Stimulated activated CD4-positive, alpha-beta T cell treated with anti-CD3 and anti-CD28 coated beads, Interleukin-1b, Interleukin-23, amount 100 ng/mL, for 4 hours (primary cell): ENCODE measurements at places on chromosomes 4 and X.

- DNase-seq = no peak
These were observed 703 bp downstream of the KCNIP4 start for GRCh38 chr4:21947791-21948346.

DNA sequence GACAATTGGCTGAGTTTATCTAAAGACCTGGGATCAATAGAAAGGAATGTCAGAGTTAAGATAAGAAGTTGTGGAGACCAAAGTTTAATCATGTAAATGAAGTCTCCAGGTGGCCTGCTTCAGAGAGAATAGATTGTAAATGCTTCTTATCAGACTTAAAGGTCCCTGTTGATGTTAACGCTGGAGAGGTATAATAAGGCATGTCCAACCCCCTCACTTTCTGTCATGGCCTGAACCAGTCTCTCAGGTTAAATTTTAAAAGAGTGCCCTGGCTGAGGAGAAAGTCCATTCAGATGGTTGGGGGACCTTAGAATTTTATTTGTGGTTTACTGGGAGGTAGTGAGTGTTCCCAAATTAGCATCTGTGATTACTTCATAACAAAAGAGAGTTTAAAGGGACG is 86.7 kb downstream of the AKAP4 start:
- DNase-seq = no peak

DNA sequence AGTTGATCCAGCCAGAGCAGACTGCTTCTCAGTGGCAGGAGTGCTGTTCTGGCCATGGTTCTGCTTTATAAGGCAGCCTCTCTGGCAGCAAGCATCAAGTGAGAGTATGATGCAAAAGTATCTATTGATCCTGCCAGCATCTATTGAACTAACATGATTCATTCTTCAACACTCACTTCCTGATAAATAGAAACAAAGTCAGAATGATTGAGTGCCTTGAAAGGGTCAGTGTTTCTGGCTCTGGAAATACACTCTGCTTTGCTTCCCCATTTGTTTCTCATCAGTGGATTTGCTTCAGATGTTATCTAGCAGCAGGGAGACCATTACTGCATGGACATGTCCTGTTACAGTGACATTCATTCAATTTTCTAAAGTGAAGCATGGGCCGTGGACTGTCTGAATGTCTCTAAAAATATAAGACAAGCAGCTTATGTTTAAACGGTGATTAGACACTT is 66.2 kb upstream of the FRAS1 start:
- DNase-seq = no peak

DNA sequence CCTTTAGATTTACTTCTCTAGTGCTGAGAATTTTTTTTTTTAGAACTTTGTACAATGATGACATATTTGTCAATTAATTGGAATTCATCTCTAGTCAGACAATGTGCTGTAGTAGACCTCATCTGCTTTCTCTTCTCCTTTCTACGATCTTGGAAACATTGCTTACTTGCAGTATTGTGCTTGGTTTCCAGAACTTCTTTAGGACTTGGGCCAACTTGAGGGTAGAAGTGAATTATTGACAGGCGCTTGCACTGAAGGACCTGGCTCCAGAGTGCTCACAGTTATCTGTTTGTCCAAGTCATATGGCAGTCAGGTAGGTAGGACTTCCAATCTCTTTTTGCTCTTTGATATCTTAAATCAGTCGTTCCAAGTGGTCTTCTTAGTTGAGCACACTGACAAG is 39.6 kb downstream of the FNIP2 start:
- DNase-seq = no peak

DNA sequence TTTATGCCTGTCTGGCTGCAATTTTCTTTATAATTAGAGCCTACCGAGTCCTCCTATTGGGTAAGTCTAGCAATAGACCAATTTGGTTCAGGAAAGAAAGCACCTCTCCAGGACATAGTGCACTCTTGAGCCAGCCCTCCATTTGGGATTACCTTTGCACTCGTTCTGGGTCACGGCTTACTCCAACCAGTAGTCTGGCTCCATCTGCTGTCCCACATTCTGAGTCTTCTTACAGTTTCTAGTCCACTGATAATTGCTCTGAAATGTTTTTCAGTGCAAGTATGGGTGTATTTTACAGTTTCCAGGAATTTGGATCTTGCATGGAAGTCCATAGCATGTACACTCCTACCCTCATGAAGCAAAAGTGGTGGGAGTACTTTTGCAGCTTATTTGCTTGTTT is 34.8 kb upstream of the USP51 start:
- DNase-seq = no peak

GRCh38 chr4:138090150-138090917 is 151.8 kb downstream of the SLC7A11 start:
- DNase-seq = no peak

GRCh38 chr4:76533314-76533713 is 98.3 kb downstream of the SHROOM3 start:
- DNase-seq = no peak

GRCh38 chrX:153379971-153380581 is 21.1 kb downstream of the PNMA6E start:
- no peak for DNase-seq

- DNase-seq = no peak
These were observed 5.1 kb upstream of the MYOZ2 start for GRCh38 chr4:119130365-119131065.

GRCh38 chrX:129846716-129847115 is 3.0 kb upstream of the ZDHHC9 start:
- no peak for DNase-seq

DNA sequence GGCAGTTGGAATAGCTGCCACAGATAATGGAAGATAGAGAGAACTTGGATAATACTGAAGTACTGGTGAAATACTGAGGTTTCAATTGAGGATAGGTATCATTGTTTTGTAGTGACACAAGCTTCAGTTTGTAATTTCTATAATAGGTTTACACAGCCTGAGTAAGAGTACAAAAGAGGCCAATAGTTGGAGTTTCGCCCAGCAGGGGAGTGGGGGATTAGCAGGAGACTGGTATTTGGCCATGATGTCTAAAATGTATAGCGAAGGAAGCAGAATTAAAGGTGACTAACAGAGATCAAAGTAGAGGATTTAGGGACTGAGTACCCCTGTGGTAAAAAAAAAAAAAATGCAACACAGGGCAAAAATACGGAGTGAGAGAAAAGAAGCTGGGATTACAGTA is 129.5 kb downstream of the KCTD8 start:
- DNase-seq = no peak

DNA sequence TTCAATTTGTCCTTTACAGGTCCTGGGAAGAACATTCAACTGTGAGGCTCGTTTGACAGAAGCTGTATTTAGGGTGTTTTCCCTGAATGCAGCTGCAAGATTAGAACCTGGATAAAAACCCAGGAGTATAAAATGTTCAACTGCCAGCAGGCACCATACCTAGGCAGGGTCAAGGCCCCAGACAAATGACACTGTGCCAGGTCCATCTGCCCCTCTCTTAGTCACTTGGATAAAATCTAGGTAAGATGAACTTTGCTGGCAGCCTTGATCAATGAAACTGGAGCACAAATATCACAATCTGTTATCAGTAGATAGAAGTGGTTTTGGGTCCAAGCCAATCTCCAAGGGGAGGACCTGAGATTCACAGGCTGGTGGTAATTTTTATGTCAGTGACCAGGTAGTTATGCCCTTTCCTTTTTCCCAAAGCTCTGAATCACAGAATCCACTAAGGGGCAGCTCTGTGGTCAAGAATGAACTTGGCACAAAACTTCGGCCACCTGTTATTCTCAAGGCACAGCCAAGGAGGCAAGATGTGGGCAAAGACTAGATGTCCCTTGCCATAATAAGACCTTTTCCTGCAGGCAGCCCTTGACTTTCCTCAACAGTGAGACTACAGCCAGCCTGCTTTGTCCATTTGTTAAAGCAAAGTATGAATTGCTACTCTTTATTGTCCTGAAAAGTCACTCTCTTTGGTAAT is 501.0 kb downstream of the PPARGC1A start:
- DNase-seq = no peak

GRCh38 chr4:4332529-4332928 is 42.5 kb downstream of the ZBTB49 start:
- DNase-seq = no peak

DNA sequence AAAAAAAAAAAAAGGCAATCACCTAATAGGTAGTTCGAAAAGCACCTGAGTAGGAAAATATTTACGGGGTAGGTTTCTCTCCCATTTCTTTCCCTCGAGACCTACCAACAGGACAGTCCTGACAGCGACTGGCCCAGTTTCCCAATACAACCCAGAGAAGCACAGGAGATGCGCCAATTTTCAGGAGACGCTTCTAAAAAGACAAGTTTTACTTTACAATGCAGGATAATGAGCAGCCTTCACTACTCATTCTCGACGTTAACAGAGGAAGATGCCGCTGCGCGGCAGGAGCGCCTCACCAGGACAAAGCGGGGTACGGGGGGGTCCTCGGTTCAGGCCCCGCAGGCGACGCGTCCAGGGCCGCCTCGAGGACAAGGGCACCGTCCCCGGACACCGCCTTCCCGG is 708 bp downstream of the BCLAF3 start:
- DNase-seq = no peak

GRCh38 chr4:74967324-74967723 is 34.4 kb downstream of the PARM1 start:
- DNase-seq = no peak

DNA sequence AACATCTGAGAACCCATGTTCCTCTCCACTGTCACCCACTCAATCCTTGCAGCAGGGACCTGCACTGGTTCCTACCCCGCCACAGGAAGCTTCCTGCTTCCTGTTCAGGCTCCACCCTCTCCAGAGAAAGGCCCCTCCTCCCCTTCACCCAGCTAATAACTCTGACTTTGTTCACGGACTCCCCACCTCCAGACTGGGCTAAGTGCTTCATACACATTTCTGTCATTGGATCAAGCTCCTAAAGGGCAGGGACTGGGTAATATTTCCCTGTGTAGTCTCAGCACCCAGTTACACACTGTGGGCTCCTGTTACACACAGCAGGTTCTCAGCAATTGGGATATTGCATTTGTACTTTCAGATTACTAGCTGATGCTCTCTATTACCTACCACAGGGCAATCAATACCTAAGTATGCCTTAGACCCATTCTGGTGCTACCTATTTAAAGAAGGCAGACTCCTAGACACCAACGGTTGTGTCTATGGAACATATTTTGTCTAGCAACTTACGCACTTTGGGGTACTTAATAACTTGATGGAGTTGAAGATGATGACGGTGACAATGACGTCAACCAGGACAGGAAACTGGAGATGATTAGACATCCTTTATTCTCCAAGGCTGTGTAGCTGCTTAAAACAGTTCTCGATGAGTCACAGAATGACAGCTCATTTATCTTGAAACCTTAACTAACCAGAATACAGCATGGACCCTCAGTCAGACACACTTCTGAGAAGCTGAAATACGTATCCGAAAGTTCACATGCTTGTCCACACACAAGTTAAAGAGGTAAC is 58.1 kb downstream of the MAML3 start:
- peak; percentile 32 for DNase-seq

DNA sequence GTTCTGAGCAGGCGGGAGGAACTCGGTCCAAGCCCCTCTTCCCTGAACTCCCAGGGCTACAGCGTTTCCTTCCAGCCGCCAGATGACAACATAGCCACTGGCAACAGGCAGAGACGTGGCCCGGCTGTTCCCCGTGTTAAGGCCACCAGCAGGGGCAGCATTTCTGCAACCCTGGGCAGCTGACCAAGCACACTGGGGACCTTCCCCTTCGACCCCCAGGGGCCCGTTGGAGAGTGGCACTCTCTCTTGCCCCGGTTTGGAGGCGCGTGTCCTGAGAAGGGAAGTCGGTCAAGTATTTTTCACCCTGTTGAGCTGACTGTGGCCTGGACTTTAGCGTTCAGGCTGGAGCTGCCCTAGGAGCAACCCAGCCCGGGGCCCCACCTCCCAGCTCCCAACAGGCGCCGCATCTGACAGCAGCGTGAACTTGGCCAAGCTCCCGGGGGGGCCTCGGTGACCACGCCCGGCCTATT is 37.6 kb downstream of the ZBTB49 start:
- no peak for DNase-seq

- no peak for DNase-seq
These were observed 77.2 kb upstream of the NEIL3 start for GRCh38 chr4:177232473-177232872.

DNA sequence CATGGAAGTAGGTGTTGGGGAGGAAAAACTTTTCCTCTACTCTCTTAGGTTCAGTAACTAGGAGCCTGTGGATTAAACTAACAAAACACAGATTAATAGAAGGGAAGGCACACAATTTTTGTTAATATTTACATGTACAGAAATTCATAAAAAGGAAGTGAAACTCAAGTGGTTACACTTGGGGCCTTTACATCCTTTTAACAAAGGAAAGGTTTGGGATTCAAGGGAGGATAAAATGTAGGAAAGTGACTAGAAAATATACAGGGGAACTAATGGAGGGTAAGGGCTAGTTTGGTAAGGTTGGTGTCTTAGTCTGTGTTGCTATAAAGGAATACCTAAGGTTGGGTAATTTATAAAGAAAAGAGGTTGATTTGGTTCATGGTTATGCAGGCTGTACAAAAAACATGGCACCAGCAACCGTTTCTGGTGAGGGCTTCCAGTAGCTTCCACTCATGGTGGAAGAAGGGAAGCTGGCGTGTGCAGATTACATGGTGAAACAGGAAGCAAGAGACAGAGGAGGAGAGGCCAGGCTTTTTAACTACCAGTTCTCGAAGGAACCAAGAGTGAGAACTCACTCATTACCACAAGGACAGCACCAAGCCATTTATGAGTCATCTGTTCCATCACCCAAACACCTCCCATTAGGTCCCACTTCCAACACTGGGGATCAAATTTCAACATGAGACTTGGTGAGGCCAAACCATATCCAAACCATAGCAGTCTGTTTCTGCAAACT is 124.4 kb downstream of the CHRDL1 start:
- DNase-seq = no peak

GRCh38 chr4:114279711-114280110 is 300.3 kb upstream of the ARSJ start:
- no peak for DNase-seq

- DNase-seq = no peak
These were observed 74.6 kb upstream of the NALF2 start for GRCh38 chrX:69429339-69430015.

GRCh38 chr4:80154545-80154933 is 42.8 kb upstream of the PRDM8 start:
- no peak for DNase-seq

DNA sequence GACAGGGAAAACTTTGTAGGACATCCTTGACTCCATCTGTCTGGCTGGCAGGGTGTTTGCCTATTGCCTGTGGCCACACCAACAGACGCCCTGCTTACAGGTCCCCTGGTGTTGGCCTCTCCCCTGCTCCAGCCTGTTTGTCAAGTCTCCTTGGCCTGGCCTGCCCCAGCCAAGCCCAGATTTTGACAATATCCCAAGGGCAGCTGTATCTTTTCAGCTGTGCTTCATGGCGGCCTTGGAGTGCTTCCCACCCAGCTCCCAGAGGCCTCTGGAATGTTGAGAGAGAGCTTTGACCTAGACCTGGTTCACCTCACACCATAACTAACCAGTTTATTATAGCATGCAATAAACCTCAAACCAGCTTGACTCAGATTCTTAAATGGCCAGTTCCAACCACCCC is 204.0 kb upstream of the NHS start:
- DNase-seq = no peak

DNA sequence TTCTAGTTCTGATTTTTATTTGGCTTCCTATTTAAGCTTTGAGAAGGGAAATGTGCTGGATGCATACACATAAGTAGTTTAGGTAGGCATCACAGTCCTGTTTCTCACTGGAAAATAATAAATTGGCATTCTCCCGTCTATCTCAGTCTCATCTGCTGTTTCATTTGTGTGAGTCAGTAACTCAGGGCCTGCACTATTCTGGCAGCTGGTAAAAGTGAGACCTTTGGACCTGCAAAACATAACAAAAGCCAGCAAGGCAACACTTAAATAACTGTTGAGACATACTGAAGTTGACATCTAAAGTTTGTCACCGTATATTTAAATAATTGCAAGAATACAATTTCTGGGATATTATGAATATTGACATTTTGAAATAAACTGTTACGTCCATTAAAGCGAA is 8.6 kb upstream of the UBQLN2 start:
- DNase-seq = no peak
